Retinal pigment epithelial cell (primary cell): ENCODE measurements at places on chromosomes 16 and 17.
A peak's percentile ranks its signal among the peaks of the same experiment; 100 is the strongest.

GRCh38 chr17:68611353-68612208 lies 10.4 kb upstream of the FAM20A start:
- no peak for DNase-seq

GRCh38 chr16:19114359-19115147 lies 789 bp downstream of the ITPRIPL2 start:
- DNase-seq = no peak

DNA sequence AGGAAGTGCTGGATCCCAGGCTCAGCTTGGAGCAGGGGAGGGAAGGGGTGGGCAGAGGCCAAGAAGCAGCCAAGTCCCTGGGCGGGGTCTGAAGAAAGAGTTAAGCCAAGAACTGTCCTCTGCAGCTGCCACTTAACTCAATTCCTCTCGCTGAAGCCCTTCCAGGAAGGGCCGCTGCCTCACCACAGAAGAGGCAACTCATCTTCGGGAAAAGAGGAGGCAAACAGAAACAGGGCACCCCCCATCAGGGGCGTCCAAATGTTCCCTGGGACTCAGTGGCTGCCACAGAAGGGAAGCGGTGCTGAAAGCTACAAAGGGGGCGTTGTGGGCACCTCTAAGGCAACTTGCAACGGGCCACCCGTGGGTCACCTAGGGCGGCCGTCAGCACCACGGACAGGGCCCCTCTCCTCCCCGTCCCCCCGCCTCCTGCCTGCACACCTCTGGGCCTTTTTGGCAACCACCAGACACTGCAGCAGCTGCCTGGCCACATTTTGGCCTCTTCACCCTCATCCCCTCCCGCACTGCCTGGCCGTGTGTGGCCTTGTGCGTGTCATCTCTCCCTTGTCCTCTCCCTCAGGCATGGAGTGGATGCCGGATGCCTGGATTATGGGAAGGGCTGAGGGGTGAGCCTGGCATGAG lies 2.5 kb downstream of the TLCD3B start:
- DNase-seq = no peak

GRCh38 chr16:63200940-63201339 lies 1164.7 kb upstream of the CDH8 start:
- no peak for DNase-seq

DNA sequence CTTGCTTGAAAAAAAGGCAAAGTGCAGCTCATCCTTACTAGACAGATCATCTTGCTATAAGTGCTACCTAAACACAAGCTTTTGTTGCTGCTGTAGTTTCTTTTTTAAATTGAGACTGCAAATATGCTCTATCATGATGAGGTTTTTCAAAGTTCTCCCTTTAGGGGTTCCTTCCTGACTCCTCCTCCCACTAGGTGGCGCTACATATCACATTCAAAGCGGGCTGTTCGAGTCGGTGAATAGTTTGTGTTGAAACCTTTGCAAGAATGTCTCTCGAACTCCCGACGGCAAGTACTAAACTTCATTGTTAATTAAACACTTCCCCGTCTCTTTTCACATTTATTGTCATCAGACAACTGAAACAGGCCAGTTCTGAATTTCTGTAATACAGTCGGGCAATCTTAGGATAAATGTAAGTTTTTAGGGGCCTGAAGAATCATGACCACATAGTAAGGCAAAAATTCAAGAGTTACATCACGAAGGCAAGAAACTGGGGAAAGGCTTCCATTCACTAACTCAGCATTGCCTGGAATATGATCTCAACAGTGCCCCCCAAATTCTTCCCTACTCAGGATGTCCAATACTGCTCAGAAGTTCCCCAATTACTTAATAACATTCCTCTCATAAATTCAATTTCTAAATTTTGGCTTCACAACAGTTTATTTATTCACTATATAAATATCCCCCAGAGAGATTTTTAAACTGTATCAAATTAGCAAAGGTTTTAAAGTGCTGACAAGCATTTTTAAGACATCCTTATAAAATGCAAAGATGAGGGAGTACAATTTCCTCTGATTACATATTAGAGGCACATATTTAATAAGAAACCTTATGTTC lies 6.7 kb downstream of the HS3ST3A1 start:
- DNase-seq = peak; percentile 59

DNA sequence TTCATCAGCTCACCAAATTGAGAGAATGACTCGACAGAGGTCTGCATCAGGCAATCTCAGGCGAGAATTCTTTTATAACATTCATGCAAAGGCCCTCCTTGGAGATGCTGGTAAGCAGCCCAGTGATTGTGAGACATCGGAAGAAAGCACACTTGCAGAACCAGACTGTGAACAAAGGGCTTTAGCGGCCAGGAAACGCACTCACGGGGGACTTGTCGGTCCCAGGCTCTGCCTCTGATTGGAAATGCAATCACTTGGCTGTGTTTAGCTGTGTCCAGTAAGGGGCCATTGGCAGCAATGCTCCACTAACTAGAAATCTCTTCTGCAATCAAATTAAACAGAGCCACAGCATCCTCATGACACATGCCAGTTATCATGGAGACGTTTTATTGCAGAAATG lies 226.7 kb upstream of the CDH13 start:
- DNase-seq = no peak

DNA sequence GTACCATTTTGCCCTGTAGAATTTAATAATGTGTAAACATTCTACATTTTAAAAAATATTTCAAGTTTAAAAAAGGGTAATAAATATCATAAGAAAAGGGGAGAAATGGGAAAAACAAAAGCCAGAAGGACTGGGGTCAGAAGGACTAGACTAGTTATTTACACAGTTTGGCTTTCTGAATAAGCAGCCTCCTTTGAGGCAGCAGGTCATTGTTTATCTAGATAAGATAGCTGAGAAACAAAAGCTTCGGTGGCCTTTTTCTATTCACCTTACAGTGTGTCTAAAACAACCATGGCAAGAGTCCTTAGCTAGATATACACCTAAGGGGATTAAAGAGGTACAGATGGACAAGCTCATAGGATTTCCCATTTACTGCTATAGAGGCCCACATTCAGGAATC lies 396.5 kb upstream of the PMFBP1 start:
- DNase-seq = no peak

DNA sequence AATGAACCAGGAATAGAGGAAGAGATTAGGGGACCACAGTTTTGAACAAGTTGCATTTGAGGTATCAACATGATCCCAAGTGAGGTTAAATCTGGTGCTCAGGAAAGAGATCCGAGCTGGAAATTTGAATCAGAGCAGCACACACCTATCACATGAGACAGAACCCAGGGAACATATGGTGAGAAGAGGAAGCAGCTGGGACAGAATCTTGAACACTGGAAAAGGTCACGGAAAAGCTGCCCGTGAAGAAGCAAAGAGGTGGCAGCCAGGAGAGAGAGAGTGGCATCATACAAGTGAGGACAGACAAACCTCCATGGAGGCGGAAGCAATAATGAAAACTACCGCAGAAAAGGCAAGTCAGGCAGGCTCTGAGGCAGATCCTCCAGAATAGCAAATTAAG lies 36.1 kb downstream of the USP31 start:
- DNase-seq = no peak

DNA sequence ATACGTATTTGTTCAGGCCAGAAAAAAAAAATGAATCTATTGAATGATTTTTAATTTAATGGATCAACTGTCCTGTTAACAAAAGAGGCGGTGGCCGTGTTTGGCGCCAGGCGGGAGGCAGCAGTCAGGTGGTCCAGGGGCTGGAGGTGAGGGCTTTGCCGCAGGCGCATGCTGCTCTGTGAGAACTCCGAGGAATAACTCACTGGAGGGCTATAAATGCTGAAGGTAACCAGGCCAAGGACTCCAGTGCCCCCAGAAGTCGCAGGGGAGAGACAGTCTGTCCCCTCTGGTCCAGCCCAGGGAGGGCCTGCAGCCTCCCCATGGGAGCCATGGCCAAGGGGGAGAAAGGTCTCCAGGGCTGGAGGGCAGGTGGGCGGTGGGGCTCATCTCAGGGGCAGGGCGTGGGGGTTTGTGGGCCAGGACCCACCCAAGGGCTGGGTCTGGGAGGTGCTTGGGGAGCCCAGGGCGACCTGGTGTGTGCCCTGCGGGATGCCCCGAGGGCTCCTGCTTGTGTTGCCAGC lies 7.1 kb upstream of the BAHCC1 start:
- no peak for DNase-seq

- DNase-seq = peak; percentile 62
Measured at GRCh38 chr17:71976011-71976649, 144.7 kb upstream of the SOX9 start.

- no peak for DNase-seq
Measured at GRCh38 chr17:39240631-39241030, 14.9 kb upstream of the STAC2 start.

DNA sequence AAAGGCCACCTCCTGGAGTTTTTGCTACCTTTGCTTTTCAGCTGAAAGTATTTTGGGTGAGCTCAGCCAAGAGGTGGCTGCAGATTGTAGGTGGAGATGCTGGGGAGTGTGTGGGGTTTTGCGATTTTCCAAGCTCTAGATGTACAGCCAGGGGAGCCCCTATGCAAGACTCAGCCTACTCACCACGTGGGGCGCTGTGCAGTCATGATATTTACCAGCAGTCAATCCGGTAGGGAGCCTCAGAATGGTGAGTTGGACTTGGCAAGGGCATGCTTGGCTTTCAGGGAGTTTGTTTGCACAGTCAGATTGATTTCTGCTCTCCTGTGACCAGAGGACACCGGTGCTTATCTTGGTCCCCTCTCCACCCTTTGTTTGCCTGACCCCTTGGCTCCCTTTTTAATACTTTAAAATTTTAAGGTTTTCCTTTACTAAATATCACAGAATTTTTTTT lies 175.3 kb downstream of the UTP18 start:
- DNase-seq = no peak
